ENCODE measurements at places on chromosomes 2 and 18.

DNA sequence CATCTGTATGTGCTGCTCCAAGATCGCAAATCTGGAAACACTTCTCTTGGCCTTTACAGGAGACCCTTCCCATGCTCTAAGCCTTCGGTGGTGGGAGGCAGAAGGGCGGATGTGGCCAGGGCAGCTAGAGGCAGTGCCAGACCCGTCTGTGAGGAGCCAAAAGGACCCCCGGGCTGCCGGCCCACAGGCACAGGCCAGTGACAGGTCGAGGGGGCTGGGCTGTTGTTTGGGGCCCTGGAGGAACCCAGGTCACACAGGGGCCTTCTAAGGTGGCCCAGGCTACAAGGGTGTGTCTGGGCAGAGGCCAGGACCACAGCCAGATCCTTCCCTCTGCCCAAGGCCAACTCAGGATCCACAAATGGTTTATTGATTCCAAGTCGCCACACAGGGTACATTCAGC, 49.4 kb downstream of the SLC66A2 start:
- no peak for ATAC-seq

DNA sequence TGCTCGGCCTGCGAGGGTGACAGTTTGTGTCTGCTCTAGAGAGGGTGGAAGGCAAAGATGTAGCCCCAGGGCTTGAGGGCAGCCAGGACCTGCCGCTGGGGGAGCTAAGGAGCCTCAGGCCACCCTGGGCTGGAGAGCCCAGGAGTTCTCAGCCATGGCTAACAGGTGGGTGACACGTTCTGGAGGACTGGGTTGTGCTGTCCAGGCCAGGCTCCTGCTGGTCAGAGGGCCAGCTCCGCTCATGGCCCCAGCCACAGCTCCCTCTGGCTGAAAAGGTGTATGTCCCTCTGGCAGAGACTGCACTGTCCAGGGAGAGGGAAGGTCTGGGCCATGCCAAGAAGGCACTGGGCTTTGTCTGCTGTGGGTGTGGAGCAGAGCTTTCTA, 19.2 kb downstream of the TMEM185B start:
- no peak for ATAC-seq

DNA sequence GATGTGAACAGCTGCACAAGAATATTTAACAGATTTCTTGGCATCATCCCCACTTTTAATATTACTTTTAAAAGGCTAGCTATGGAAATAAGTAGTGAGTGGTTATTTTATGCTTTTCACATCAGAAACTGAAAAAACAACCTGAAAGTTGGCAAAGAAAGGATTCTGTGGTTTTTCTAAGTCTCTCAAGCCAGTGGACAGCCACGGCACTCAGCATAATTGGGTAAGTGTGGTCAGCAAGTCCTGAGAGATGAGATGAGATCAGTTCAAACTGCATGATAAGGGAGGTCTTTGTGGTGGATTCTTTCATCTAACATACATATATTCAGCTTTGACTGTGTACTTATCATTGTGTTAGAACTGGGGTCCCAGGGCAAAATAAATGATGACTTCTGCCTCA, 105.2 kb downstream of the LYPD6B start:
- ATAC-seq: no peak

DNA sequence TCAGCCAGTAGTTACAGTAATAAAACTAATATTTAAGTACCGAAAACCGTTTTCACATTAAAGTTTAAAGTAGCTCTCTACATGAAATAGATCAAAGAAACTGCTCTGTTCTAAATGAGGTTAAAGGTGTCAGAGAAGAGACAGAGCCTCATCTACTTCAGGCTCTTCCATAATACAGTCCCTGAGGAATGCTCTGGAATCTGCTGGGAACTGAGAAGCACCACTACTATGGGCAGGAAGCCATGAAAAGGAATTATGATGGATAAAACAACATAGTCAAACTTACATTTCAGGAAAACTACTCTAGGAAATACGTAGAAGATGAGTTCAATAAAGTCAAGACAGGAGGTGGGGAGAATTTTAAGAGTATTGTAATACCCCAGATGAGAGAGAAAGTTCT, 60.0 kb downstream of the ROCK1 start:
- no peak for ATAC-seq

DNA sequence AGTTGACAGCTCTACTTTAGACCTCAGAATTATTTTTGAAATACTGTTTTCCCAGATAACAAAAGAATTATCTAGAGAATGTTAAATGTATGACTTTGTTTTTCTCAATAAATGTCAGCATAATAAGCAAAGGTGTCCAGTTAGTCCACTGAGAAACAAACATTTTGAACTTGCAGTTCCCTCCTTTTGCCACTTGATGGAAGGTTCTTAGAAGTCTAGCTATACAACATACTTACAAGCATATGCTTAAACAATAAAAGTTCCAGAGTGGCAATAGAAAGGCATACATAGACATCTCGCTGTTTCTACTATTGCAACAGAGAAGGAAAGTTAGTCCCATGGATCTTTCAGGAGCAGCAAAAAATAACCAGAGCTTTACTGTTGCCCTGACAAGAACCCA, 11.8 kb downstream of the NDUFA10 start:
- ATAC-seq: no peak

- ATAC-seq: no peak
Observed at GRCh38 chr18:12515550-12515949, 107.8 kb downstream of the PRELID3A start.

GRCh38 chr2:69209482-69209881, 177.5 kb downstream of the GFPT1 start:
- ATAC-seq: no peak

GRCh38 chr18:9285604-9286003, 49.0 kb upstream of the TWSG1 start:
- ATAC-seq: no peak

- ATAC-seq: no peak
Observed at GRCh38 chr2:239747274-239747673, 277.9 kb downstream of the NDUFA10 start.

GRCh38 chr2:229980431-229981184, 58.3 kb downstream of the FBXO36 start:
- peak; percentile 97 for ATAC-seq

- ATAC-seq: no peak
Observed at GRCh38 chr18:9905401-9905922, 8.4 kb upstream of the VAPA start.

DNA sequence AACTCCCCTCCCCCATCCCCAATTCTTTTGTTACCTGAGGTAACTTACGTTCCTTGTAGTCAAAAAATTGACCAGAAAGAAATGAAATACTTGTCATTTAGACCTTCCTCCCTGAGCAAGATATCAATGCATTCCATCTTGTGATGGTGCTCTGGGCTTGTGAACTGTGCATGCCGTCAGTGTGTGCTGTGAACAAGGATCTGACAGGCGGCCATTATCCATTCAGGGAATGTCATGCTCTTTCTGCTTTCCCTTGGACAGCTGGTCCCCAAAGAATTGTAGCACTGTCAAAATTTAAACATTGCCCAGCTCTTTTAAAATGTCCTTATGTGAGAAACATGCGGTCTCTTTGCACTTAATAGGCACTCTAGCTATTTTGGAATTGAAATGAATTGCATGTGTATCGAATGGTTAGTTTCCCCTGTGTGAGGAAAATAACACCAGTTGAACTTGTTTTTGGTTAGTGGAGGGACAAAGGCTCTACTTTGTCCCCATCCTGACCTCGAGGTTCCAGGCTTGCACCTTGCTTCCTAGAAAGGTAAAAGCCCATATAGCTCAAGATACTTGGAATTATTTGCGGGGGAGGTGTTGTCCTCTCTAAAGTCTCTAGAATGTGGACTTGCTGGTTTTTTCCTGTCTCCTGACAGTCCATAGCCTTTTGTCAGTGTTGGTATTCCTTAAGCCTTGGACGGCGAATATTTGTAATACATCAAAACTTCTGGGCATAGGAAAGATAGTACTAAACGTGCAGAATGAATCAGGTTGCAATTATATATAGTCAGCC, 350.9 kb downstream of the NUP35 start:
- no peak for ATAC-seq

DNA sequence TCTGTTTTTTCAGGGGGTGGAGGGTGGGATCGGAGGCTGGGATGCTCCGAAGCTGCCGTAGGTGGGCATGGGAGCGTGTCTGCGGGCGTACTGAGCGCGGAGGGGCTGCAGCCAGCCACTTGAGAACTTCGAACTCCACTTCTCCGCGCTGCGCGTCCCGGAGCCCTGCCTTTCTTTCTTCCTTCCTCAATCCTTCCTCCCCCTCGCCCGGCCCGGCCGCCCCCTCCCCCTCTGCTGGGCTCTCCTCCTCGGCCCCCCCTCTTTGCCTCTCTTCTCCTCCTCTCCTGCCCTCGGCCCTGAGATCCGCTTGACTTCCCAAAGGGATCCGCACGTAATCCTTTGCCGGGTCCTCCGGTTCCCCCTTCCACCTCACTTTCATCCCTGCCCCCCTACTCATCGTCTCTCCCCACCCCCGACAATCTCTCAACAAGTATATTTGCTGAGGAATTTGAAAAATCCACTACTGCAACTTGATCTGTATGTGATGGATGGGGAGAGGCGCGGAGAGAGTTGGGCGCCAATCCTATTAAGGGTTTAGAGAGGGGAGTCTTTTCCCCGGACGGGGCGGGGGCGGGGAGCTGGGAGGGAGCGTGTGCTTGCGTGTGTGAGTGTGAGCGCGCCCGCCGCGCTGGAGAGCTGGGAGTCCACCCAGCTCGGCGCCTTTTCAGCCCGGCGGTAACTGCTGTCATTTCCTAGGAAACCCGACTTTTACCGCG, 1.1 kb downstream of the GLI2 start:
- ATAC-seq: no peak

DNA sequence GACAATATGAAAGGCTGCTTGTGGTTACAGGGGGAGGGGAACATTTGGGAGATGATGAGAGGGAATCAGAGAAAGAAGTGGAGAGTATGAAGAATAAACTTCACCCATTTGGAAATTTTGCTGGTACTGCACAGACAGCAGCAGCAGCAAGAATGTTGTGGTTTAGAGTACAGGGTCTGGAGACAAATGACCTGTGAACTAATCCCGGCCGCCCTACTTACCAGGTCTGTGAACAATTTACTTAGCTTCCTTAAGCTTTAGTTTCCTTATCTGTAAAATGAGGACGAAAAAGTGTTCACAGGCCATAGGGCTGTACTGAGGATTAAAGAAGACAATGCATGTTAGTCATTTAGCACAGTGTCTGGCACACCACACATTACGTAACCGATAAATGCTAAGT, 685.4 kb upstream of the CELF4 start:
- no peak for ATAC-seq

DNA sequence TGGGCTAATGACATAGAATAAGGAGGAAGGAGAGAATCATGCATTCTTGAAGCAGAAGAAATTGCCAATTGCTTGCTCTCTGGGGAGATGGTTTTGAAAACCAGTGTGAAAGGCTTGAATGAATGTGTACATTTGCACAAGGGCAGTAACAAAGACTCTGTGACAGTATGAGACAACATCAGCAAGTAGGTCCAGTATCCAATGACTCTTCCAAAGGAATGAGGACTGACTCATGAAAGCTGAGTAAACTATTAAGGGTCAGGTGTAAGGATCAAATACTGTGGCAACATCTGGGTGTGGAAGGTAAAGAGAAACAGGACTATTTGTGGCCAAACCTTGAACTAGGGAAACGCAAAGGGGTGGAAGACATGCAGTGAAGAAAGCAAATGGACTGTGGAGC, 886.0 kb upstream of the CHAC2 start:
- ATAC-seq: no peak

DNA sequence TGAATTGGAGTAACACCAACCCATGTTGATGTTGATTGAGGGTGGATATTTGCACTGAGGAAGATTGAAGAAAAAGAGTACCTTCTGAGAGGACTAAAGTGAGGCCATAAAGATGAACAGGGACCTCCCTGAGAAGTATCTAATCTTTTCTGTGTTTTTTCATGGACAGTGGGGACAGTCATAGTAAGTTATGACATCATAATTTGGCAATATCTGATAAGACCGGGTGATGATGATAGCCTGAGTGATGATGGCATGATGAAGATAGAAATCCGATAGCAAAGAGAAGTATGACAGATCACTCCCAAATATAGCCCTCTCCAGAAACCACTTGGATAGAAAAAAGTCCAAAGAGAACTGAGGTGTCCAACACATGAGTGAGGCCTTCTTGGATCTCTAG, 2.2 kb upstream of the ATP5MC3 start:
- no peak for ATAC-seq

DNA sequence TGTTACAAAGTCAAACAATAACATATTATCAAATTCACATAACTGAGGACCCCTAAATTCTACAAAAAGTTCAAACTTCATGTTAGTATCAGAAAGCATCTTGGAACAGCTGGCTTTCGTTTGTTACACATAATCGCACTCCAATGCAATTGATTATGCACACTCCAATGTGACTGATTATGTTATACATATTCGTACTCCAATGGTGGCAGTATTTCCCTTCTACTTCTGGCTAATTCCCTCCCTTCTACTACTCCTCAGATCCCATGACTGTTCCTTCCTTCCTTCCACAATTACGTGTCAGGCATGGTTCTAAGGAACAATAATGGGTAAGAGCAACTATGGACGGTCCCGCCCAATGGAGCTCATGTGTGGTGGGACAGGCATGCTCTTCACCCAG, 137.1 kb upstream of the CCDC150 start:
- ATAC-seq: no peak

- ATAC-seq: no peak
Observed at GRCh38 chr2:100655936-100656534, 93.2 kb downstream of the PDCL3 start.

DNA sequence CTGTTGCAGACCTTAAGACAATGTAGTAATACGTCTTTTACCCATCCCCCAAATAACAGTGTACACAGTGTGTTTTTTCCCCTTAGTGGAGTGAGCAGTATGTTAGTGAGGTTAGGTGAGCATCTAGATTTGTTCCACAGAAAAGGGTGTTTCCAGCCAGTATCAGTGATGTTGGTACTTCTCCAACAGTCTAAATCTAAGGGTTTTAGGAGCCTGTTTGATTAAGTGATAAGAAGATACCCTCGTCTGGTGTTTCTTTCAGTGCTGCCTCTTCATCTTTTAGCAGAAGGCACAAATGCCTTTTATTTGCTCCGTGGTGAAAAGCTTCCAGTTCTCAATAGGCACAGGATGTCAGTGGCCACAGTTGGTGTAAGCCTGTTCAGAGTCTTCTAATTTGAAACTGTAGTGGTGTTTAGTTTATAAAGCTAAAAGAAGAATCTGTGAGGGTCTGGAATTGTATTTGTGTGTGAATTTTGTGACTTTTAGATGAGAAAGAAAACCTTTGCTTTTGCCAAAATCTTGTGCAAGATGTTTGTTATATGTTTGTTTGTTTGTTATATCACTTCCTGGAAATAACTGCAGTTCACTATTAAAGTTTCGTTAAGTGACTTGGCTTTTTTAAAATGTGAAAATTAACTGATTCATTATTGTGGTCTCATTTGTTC, 71.2 kb downstream of the MAP4K4 start:
- no peak for ATAC-seq

DNA sequence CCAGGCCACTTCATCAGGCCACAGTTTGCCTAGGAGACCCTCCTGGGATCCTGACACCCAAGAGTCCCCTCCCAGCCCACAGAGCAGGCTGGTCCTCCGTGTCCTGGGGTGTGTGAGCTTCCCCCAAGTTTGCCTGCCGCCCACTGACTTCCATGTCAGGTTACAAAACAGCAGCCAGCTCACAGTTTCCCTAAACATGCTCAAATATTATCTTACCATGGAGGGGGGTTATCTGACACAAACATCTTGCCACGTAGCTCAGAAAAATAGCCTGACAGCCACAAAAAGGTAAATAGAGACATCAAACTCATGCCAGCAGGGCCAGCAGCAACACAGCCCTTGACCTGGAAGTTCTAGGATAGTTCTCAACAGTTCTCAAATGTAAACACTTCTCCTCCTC, 346.5 kb downstream of the TNS1 start:
- no peak for ATAC-seq

Measured in activated T-helper 17 cell treated with anti-CD3 and anti-CD28 coated beads, Interleukin-2, amount 50 U/mL, for 72 hours (primary cell).